Vagina (tissue), 2 donors: ENCODE measurements at places on chromosomes 12 and 14. TPM values are rescaled to one million over a fixed set of nuclear protein-coding genes. Genes with fewer than 3 reads are reported as not detected.

- DNase-seq, result no peak
These were observed 4.1 kb upstream of the MIA2 start for GRCh38 chr14:39229601-39230110.

Gene CYP46A1
- total RNA-seq, result 1.2 TPM

DNA sequence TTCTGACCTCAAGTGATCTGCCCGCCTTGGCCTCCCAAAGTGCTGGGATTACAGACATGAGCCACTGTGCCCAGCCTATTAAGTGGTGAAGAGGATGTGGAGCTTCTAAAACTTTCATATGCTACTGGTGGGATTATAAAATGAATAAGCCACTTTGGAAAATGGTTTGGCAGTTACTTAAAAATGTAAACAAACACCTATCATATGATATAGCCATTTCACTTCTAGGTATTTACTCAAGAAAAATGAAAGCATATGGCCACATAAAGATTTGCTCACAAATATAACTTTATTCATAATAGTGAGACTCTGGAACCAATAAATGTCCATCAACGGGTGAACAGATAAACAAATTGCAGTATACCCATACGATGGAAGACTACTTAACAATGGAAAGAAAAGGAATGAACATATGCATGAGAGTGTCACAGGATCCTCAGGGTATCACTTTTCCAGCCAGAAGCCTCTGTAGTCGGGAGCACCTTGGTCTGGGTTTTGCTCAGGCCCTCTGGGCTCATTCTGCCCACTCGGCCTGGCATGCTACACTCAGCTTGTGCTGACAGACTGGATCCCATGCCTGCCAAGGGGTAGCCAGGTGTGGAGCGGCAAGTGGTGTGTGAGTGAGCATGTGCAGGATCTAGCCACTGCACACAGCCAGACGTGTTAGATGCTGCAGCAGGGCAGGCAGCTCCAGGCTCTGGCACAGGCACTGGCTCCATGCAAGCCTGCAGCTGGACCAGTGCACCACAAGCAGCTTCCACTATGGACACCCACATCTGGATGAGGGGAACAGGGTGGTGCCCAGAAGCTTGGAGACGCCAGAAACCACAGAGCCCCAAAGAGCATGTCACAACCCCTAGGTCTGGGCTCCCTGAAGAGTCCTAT, 213.2 kb upstream of the DIO3 start:
- no peak for DNase-seq

Gene SERPINA4
- not detected for total RNA-seq

- DNase-seq, result no peak
These were observed 785 bp upstream of the NIN start for GRCh38 chr14:50831726-50832168.

DNA sequence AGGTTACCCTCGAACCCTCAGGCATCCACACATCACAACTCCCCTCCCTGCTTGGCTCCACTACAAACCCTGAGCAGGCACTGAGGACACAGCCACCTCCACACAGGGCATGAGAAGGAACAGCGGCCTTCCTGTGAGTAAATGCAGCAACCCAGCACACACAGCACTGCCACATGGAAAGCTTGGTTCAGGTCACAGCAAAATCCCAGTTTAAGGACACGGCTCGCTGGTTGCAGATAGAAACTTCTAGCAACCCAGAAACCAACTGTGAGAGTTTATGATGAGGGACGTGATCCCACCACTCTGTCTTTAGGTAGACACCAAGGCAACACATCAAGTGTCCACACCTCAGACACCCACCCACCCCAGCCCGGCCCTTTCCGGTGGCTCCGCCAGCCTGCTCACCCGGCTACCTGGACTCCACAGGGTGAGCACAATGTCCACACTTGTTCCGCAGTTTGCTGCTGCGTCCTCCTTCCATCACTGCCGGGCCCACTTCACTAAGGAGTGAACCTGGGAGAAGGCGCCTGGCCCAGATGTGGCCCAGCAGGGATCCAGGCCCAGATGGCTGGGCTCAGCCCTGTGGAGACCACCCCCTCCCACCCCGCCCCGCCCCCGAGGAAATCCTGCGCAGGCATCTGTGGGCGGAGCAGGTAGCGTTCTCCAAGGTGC, 13.2 kb downstream of the CDCA4 start:
- no peak for DNase-seq

DNA sequence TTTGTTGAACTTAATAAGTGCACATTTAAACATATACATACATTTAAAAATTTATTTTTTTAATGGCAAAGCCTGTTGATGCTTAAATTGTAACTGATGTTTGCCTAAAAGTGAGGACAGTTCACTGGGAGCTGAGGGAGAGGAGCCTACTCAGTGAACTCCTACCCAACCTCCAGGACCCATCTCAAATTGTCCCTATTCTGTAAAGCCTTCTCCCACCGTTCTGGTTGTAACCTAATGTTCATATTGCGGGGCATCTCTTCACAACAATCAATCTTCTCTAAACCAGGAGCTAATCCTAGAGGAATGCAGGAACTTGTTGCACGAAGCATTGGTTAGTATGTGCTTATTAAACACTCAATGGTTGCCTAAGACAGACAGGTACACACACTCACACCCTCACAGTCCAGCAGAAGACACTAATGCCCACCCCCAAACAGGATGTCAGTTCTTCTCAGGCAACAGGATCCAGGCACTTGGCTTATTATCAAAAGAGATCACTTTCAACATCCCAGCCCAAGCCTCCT, 1.8 kb downstream of the CLMN start:
- no peak for DNase-seq

DNA sequence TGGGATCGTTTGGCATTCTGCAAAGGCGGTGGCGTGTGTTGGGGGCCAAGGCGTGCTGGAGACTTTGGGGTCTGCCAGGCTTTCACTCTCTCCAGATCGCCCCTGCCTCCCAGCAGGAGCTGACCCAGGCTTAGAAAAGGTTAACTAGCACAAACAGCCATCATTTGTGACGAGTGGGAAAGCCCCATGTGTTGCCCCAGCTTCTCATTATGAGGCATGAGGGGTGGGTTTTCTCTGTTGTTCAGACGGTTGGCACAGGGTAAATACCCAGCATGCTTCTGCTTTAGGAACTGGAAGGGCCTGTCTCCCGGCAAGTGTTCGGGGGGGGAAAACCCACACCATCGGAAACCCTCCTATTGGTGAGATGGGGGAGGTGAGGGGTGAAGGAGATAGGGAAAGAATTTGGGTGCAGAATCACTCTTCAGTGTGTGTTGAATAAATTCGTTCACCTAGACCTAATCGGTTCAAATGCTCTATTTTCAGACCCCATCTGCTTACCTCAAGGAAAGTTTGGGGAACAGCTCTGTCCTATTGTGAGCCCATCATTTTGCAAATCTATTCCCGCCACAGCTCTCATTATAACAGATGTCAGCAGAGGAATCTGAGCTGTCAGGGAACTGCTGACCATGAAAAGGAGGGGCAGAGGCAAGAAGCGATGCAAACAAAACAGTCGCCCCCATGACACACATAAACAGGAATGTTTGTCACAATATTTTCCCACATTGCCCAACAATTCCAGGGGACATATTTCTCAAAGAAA, 34.7 kb upstream of the C12orf42 start:
- no peak for DNase-seq

DNA sequence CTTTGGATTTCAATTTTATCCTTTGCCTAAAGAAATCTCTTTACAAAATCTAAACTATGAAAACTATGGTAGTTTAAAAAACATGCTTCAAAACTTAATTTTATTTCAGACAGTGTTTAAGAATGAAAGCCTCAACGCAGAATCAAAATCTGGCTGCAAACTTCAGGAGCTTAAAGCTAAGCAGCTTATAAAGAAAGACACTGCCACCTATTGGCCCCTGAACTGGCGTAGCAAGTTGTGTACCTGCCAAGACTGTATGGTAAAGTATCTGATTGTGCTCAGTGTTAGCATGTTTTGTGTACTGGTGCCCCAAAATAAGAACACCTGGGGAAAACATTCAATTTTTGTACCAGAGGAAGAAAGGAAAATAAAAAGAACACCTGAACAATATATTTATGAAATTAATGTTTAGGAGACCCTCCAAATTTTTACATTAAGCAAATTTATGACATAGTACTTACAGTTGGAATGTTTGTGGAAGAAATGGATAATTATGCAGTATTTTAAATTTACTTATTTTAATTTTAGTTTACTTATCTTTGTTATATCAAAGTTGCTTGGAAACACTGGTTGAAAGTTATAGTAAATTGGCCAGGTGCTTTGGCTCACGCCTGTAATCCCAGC, 12.2 kb downstream of the UBR7 start:
- no peak for DNase-seq

GRCh38 chr12:43655586-43655985, 103.0 kb downstream of the PUS7L start:
- DNase-seq, result no peak

DNA sequence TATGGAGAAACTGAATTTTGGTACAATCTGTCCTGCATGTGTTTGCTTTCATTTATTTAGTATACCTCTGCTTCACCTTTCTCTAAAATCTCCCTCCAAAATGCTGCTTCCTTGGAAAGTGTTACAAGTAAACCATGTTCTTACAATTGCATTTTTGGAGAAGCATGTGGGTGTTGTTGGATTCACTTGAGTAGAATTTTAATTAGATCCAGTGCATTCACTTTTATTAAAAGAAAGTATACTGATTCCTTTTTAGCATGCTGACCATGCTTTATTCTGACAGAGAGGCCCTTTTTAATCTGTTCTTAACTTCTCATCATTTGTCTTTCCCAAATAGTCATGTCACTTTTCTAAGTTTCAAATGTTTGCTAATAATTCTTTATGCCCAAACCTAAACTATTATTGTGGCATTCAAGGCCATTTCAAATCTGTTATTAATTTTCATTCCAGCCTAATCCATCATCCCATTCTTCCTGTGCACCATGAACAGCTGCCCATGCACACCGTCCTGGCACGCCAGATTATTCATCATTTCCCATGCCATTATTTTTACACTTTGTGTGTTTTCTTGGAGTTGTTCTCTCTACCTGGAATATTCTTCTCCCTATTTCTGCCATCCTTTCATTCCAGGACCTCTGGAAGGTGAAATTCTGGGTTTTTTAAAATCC, 90.7 kb downstream of the METTL25 start:
- DNase-seq, result no peak

Gene ITGA7
- total RNA-seq, result 23.6 TPM

DNA sequence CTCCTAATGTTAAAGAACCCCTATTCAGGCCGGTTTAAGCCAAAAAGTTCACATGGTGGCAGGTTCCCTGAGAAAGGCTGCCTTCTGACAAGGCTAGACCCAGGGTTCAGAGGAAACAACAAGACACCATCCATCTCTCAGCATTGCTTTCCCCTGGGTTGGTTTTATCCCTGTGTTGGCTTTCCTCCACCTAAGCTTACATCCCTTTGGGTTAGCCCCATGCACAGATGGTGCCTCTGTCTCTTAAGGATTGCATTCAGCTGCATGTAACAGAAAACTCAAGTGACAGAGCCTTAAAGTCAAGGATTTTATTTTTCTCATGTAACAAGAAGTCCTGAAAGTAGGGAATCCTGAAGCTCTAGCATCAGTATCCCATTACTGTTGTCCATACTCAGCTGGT, 42.8 kb upstream of the RIN3 start:
- DNase-seq, result no peak

DNA sequence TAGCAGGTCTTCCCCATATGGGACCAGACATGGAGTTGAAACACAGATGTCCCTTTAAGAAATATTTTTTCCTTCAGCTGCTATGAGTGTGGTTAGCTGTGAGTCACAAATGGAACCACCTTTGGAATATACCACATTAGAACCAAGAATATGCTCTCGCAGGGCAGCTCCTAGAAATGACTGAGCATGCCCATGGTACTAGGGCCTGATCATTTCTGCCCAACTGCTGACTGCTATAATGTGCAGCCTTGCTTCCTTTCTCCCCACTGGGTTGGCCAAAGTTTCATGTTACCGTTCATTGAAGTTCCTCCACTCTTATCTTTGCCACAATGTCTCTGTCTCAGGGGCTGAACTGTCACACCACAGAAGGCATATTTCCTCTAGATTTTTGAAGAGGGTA, 1074.6 kb downstream of the FLRT2 start:
- no peak for DNase-seq

DNA sequence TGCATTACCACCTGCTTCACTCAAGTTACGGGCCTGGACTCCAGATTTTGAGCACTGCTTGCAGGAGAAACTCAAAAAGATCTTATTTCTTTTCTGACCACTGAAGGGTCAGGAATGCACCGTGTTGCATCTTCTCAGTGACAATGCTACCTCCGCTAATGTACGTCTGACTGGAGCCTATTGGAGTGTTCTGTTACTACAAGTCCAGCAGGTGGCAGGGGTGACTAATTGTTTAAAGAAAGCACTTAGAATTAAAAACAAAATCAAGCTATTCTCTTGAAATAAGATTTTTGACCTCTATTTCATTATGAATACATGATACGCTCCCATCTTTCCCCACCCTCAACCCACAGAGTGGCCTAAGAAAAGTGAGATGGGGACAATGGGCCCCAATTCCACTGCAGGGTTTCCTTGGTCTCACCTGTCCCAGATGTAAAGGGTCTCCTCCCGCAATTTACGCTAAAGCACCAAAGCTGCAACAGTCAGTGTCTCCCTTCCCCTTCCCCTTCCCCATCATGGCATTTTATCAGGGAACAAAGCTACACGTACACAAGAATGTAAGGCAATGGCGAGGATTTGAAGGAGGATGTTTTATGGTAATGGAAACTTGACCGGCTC, 2.2 kb downstream of the TBPL2 start:
- no peak for DNase-seq

GRCh38 chr14:83172363-83172762, 1638.7 kb upstream of the SEL1L start:
- no peak for DNase-seq

- no peak for DNase-seq
These were observed 244.0 kb downstream of the SNAPC1 start for GRCh38 chr14:62006116-62006731.

Gene SOAT2
- 0.74 TPM for total RNA-seq

GRCh38 chr14:66652525-66653106, 144.7 kb downstream of the GPHN start:
- no peak for DNase-seq

DNA sequence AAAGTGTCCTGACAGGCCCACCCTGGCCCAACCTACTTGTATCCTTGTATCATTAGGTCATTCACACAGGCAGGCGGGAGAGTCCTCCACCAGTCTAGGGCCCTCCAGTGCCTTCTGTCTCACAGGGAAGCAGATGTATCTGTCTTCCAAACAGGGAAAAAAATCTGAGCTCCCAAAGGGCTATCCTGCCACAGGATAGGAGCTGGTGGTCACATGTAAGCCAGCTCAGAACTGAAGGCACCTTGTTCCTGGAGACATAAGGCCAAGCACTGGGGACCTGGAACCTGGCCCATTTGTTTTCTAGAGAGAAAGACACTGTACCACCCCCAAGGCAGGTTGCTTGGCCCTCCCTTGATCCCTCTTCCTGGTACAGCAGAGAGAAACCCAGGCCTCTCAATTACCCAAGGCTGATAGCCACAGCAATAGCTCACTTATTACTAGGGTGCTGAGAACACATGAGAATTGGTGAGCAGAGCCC, 19.4 kb upstream of the PLEKHH1 start:
- DNase-seq, result no peak

Gene PRB2
- not detected for total RNA-seq

Gene AMN
- 11.8 TPM for total RNA-seq

Gene KRT83
- total RNA-seq, result not detected

Gene HVCN1
- 7.6 TPM for total RNA-seq

GRCh38 chr12:53380794-53381730, 1.1 kb downstream of the SP1 start:
- peak; percentile 87 for DNase-seq
